Activated CD4-positive, alpha-beta T cell treated with anti-CD3 and anti-CD28 coated beads for 36 hours (primary cell): ENCODE measurements at places on chromosomes 11 and 22.
A peak's percentile ranks its signal among the peaks of the same experiment; 100 is the strongest.

- no peak for DNase-seq
- no peaks in the 10 kb centered on the region for H3K36me3 ChIP-seq
- H3K27me3 ChIP-seq, result no peaks in the 10 kb centered on the region
- H3K4me3 ChIP-seq, result no peak overlapping the region
Measured at GRCh38 chr11:47264521-47264920, 5.4 kb upstream of the MADD start.

- no peak overlapping the region for H3K4me3 ChIP-seq
- peaks cover 25% of the 10 kb centered on the region for H3K27me3 ChIP-seq
- H3K27ac ChIP-seq, result no peak overlapping the region
- peaks cover 5% of the 10 kb centered on the region for H3K4me1 ChIP-seq
- no peak for DNase-seq
- no peaks in the 10 kb centered on the region for H3K36me3 ChIP-seq
Measured at GRCh38 chr11:115930886-115931547, 426.8 kb upstream of the CADM1 start.

GRCh38 chr22:48943567-48944432 lies 883.9 kb downstream of the BRD1 start:
- DNase-seq, result peak; percentile 27
- no peaks in the 10 kb centered on the region for H3K4me1 ChIP-seq
- peaks cover 4% of the 10 kb centered on the region for H3K27me3 ChIP-seq
- H3K27ac ChIP-seq, result no peak overlapping the region
- H3K4me3 ChIP-seq, result no peak overlapping the region

DNA sequence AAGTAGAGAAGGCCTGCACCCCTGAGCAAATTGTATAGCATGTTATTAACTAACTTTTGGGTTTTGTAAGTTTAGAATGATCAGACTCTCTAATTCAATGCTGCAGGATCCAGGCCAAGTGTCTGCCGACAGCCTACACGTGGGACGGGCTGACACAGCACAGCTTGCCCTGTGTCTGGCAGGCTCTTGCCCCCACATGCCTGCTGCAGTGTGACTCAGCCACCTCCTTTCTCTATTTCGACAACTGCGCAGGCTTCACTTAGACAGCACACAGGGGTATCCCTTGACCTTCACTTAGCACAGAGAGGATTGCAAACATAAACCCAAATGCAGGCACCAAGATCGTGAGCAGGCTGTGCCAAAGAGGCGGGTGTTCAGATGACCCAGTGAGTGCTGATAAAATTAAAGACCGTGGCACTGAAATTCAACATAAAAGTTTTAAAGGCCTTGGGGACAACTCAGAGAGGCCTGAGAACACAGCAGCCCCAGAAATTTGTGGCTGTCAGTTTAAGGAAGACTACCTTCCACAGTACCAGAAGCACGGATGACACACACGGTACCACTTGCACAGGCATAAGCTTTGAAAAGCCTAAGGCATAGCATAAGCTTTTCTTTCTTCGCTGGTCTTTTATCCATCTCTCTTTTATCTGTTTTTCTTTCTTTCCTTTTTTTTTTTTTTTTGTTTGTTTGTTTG lies 37.8 kb downstream of the SCN3B start:
- no peak for DNase-seq
- no peak overlapping the region for H3K27ac ChIP-seq
- H3K4me1 ChIP-seq, result no peaks in the 10 kb centered on the region
- H3K4me3 ChIP-seq, result no peak overlapping the region
- H3K27me3 ChIP-seq, result no peaks in the 10 kb centered on the region

DNA sequence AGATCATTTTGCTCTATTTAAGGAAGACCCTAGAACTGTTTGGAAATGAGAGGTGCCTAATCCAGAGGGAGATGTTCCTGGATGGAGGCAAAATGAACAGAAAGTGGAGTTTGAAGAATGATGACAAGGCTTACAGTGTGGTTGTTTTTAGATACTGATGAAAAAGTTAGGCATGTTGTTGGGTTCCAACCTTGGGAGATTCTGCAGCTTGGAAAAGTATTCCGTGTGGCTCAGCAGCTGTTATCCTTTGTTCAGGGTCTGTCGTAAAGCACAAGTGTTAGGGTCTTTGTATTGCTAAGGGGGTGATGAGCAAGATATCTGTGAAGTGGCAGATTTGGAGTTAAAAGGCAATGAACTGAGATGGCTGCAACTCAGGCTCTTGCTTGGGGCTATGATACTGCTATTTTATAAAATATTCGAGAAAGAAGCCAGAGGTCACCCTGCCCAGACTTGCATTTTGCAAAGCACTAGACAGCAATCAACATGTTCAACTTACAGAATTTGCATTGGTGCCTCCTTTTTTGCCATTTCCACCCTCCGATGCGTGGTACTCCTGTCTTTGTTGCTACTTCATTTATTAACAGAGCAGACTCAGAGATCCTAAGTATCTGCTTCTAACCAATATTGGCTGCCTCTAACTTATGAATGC lies 45.3 kb upstream of the POGLUT3 start:
- no peaks in the 10 kb centered on the region for H3K36me3 ChIP-seq
- H3K27me3 ChIP-seq, result no peaks in the 10 kb centered on the region
- no peak overlapping the region for H3K27ac ChIP-seq
- H3K4me1 ChIP-seq, result no peaks in the 10 kb centered on the region
- DNase-seq, result no peak
- no peak overlapping the region for H3K4me3 ChIP-seq
